ENCODE measurements at places on chromosomes 7 and 10.

DNA sequence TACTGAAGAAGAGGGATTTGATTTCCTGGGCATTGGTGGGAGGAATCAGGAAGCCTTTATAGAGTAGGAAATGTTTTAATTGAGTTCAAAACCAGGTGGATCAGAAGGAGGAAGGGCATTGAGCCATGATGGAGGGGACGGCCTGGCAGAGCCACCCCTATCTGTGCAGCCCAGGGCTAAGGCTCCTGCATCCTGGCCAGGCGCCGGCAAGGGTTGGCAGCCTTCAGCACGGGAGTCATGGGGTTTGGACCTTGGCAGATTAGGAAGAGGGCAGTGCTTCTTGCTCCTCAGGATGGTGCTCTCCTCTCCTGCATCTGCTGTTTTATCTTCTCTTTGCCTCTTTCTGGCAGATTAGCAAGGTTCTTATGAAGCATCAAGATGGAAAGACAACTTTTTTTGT is 12.5 kb downstream of the ZNF862 start:
- DNase-seq: peak; percentile 16

DNA sequence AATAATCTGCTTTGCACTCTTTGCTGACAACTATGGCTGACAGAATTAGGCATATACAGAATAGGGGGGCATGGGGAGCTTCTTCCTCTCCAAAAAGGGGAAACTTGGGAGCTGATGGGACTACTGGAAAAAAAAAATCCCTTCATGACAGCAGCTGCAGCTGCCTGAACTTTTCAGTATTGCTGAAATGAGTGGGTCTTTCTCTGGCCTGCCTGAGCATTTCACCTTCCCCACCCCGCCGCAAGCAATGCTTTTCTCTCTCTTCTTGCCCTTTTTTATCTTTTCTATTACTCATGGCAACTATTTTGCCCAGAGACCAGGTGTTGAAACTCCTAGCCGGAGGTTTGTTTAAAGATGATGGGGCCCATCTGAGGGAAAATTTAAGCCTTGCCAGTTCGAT is 244.9 kb downstream of the SEMA3D start:
- no peak for DNase-seq

DNA sequence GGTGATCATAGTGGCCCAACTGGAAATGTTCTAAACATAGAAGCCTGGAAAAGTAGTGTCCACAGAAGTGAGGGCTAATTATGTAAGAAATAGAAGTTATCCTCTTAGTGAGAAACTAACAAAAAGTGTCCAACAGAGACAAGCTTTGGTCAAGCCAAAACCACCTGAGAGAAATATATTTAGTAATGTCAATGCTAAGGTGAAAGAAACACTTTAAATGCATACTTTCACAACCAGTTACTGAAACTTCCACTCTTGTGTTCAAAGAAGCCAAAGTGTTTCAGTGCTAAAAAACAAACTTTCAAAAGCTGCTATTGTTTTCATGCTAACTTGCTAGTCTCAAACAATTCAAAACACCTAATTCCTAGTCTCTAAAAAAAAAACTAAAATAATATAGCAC is 18.1 kb downstream of the RAB11FIP2 start:
- no peak for DNase-seq

- peak; percentile 99 for DNase-seq
These were observed at the start of gene VCL for GRCh38 chr10:73997787-73998622. TSS of gene VCL (plus strand) at chr10:73998116. CDS start at chr10:73998208, 92 bp downstream.

- no peak for DNase-seq
These were observed 111.7 kb upstream of the STEAP1B start for GRCh38 chr7:22611758-22612079.

- no peak for DNase-seq
These were observed 64.4 kb upstream of the NANOS1 start for GRCh38 chr10:118965096-118965495.

GRCh38 chr10:97922022-97922758 is 72.5 kb downstream of the GOLGA7B start:
- DNase-seq: peak; percentile 44

GRCh38 chr7:158520825-158521224 is 66.8 kb downstream of the PTPRN2 start:
- DNase-seq: no peak

GRCh38 chr7:104650991-104651640 is 322.7 kb downstream of the LHFPL3 start:
- DNase-seq: no peak

DNA sequence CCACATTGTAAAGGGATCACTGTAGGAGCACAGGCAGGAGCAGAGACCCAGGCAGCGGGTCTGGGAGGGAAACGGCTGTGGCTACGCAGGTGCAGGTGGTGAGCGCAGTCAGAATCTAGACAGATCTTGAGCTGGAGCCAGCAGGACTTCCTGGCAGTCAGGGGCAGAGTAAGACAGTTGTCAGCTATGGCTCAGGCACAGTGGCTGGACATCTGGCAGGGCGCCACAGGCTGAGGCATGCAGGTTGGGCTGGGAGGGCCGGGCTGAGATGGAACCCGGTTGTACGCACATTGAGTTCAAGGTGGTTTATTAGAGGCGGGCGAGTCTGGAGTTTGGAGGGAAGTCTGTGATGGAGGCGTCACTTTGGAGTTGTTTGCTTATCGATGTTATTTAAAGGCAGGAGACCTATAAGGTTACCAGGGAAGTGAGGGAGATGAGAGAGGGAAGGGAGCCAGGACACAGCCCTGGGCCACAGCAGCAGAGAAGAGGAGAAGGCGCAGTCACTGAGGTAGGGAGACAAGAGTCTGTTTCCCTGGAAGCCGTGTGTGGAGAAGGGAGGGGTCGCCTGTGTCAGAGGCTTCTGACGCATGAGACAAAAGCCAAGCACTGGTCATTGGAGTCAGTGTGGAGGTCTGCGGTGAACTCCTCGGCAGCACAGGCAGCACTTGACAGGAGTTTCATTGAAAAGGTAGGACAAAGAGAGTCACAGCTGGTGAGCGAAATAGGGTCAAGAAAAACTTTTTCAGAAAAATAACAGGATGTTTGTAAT is 73.8 kb downstream of the LANCL2 start:
- peak; percentile 74 for DNase-seq

DNA sequence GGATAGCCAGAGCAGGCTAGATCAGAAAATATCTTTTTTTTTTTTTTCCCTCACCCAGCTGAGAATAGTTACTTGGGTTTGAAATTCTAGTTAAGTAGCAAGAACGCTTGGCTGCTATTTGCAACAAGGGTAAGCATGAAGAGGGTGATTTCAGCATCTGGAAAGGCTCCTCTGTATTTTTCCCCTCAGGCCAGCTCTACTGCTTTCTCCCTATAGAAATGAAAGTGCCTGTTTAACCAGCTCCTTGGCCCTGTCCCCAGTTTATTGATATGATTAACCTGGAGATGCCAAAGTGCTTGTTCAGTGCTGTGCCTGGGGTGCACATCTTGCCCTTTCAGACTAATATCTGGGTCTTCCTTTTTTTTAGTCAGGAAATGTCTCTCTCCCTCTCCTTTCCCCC is 37.1 kb downstream of the AP3M1 start:
- DNase-seq: no peak

DNA sequence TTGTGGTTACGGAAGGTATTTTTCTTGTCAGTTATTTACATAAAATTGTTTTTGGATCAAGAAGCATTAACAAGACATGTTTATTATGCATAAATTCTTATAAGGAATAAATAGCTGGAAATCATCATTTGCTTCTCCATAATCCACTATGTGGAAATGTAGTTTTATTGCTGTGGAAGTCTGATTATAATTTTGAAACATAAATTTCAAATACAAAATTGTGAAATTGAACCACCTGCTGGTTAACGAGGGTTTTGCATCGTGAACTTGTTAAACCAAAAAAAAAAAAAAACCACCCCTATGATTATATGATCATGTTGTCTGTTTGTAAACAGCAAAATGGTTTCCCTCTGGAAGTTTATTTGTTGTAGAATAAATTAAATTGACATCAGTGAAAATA is 25.9 kb downstream of the ABRAXAS2 start:
- DNase-seq: no peak

DNA sequence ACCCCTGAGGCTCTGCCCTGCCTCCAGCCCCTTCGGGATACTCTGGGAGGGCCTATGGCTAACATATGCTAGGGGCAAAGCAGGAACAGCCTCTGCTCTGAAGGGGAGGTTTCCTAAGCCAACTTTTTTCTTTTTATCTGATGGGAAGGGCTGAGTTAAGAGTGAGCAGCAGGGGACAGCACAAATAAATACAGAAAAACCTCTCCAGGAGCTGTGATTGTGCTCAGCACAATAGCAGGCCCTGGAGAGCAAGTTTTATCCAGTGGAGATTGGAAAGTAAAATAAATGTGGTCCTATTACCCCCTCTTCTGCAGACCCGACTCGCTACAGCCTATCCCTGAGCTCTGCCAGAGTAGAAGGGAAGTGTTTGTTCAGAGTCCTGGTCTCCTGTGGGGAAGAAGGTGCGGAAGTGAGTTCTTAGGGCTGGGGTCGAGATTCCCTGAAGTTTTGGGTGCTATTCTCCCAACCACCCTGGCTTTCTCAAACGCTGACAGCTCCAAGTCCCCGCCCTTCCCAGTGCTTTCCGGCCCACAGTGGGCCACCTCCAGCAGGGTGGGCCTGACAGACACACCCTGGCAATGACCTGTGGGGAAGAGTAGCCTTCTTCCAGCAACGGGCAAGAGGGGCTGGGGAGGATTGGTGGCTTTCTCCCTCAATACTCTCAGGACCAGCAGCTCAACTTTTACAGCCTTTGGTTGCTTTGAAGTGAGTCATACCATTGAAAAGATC is 23.0 kb upstream of the AFAP1L2 start:
- no peak for DNase-seq

DNA sequence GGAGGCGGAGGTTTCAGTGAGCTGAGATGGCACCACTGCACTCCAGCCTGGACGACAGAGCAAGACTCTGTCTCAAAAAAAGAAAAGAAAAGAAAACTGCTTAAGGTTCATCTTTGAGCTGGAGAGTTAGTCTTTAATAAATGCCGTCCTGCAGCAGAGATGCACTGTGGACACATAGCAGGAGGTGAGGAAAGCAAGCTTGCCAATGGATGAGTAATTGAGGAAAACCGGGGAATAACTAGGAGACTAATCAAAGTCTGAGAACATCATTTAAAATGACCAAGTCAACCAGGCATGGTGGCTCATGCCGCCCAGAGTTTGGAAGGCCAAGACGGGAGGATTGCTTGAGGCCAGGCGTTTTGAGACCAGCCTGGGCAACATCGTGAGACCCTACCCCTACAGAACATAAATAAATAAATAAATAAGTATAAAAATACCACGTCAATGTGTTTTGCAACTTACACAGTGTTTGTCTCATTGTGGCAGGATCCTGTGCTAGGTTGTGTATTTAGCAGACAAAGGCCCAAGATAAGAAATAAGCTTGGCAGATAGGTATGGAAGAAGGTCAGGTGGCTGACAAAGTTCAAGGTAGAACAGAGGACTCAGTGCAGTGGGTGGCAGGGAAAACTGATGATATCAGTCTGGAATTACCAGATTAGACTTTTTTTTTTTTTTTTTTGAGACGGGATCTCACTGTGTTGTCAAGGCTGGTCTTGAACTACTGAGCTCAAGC is 115.7 kb upstream of the KMT2C start:
- DNase-seq: no peak

DNA sequence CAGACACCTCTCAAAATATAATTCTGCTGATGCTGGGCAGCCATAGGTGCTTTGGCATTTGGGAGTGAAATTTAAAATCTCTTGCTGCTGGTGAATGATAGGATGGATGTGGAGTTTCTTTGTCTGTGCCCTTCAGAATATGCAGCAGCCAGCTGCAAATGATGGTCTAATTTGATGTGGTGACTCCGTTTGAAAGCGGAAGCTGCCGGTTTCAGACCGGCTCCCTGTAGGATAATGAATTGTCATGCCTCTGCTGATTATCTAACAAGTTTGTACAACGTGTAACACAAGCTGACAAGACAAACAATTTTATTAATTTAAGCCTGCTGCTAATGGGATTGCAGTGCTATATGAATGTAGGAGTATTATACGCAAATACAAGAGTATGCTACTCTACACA is 103.5 kb downstream of the SND1 start:
- no peak for DNase-seq

- DNase-seq: no peak
These were observed 630 bp downstream of the ZNF680 start for GRCh38 chr7:64562256-64562625.

- peak; percentile 85 for DNase-seq
These were observed 9.9 kb upstream of the PSMG3 start for GRCh38 chr7:1579481-1580421.

- no peak for DNase-seq
These were observed 2.6 kb downstream of the STK31 start for GRCh38 chr7:23712368-23713284.

- no peak for DNase-seq
These were observed 19.3 kb downstream of the MACC1 start for GRCh38 chr7:20197837-20198236.

- no peak for DNase-seq
These were observed 784.3 kb downstream of the DNAJB9 start for GRCh38 chr7:109354000-109354399.

DNA sequence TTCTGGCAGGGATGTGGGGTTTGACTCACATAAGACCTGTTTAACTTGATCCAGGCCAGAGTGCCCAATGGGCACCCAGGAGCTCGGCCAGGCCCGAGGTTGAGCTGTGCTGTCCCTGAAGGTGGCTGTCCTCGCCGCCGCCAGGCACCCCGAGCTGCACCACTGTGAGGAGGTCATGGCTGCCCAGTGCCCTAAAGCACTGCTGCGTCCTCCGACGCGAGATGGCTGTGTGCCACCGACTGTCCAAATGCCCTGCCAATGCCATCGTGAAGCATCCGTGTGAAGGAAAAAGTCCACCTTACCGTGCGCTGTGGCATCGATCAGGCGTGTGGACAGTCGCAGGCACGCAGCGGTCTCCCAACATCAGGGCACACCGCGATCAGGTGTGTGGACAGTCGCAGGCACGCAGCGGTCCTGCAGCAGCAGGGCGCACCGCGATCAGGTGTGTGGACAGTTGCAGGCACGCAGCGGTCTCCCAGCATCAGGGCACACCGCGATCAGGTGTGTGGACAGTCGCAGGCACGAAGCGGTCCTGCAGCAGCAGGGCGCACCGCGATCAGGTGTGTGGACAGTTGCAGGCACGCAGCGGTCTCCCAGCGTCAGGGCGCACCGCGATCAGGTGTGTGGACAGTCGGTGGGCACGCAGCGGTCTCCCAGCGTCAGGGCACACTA is 120.3 kb downstream of the VIPR2 start:
- no peak for DNase-seq

GRCh38 chr10:93149761-93150160 is 76.1 kb downstream of the CYP26A1 start:
- DNase-seq: no peak

- no peak for DNase-seq
These were observed 105.2 kb downstream of the OSBPL3 start for GRCh38 chr7:24874791-24875190.

DNA sequence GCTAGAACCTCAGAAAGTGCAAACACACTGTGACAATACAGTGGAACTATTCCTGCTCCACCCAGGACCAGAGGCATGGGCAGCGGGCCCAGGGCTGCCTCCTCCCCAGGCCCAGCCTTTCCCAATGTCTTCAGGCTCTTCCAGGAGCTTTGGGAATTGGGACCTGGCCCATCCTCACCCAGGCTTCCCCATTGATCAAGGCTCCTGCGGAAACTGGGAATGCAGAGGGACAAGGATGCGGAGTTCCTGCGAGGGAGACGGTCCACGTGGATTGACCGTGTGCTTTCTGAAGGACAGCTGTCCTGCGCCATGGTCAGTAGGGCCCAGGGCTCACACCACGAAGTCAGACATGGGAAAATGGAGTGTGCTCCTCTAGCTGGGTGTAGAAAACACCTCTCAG is 56.6 kb downstream of the CSGALNACT2 start:
- DNase-seq: no peak

Measured in upper lobe of right lung (tissue), 1 donor.